ENCODE measurements at places on chromosomes 3 and 15. TPM values are rescaled to one million over a fixed set of nuclear protein-coding genes. Genes with fewer than 3 reads are reported as not detected.

The ANP32A gene
- polyA plus RNA-seq: 38.7 TPM

The SAMMSON gene
- polyA plus RNA-seq: not detected

DNA sequence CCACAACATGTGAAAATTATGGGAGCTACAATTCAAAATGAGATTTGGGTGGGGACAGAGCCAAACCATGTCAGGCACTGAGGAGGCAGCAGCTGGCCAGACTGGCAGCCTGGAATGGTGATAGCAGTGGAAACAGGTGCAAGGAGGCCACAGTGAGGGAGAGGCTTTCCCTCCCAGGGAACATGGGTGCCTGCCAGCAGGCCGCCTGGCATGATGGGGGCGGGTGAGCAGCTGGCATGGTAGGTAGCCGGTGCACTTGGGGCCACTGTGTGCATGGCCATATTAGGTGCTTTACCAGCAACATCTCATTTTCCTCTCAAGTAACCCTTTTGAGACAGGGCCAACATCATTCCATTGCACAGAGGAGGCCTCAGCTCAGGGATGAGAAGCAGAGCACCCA lies 18.3 kb upstream of the MRPS22 start:
- DNase-seq: no peak

DNA sequence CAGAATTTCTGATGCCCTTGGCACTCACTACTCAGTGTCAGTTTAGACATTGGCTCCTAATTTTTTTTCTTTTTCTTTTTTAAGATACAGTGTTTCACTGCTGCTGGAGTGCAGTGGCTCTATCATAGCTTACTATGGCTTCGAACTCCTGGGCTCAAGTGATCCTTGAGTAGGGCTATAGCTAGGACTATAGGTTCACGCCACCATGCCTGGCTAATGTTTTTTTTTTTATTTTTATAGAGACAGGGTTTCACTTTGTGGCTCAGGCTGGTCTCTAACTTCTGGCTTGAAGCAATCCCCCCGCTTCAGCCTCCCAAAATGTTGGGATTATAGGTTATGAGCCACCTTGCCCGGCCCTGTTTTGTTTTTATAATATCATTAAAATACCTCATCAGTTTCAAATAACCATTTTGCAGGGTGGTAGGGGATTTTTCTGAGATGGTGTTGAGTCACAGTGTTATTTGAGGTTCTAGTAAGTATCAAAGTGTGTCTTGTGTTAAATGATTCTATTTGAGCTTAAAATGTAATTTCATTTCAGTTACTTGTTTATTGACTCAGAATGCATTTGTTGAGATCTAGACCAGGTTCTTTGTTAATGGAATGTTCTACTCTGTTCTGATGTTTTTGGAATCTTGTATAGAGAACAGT lies 7.0 kb downstream of the FNDC3B start:
- DNase-seq: no peak

DNA sequence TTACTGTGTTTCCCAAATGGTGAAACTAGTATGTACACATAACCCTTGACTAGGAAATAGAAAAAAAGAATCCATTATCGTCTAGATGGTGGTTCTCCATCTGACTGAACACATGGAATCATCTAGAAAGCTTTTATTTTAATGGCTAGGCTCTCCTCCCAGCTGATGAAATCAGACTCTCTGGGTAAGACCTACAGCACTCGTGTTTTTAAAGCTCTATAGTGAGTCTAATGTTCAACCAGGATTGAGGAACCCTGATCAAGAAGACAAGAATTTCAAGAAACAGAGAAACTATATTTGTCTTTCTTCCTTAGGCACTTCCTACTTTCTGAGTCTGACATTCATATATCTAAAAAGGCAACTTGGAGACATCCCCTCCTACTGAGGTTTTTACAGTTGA lies 118.8 kb downstream of the TMCO5A start:
- no peak for DNase-seq

DNA sequence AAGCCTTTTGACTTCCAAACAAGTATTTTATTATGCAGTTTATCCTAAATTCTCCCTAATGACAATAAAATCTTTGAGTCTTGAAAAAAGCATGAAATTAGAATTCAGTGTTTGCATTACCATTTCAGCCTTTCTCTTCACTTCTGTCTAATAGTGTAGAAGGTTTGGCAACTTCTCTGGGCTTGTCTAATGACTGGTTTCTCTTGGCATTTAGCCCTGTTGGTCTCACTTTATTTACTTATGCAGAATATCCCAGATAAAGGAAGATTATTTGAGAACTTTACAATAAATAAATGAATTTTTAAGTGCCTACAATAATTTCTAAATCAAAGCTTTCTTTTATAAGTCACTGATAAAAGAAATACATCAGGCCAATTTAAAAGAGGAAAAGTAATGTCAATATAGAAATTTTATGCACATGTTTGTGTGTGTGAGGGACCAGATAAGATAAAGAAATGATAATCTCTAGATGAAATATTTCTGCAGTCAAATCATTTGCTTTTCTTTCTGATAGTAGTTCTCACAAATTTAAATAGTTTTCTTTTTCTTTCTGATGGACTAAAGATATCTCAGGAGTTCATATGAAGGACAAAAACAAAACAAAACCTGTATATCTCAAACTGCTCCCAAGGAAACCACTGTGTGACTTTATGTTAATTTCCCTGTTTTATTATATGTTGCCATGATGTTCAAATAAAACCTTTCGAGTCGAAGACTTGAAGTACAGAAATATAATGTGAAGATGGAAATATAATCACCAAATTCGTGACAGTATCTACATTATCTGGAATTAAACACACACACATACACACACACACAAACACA lies 533.1 kb upstream of the CBLB start:
- no peak for DNase-seq

- DNase-seq: no peak
These were observed 596.6 kb upstream of the AGTR1 start for GRCh38 chr3:148101061-148101460.

- no peak for DNase-seq
These were observed 72.2 kb upstream of the EPHB3 start for GRCh38 chr3:184489268-184489841.

Measured in B cell (primary cell).